ENCODE measurements at places on chromosomes 1 and 21. TPM values are rescaled to one million over a fixed set of nuclear protein-coding genes. Genes with fewer than 3 reads are reported as not detected.
A peak's percentile ranks its signal among the peaks of the same experiment; 100 is the strongest.

DNA sequence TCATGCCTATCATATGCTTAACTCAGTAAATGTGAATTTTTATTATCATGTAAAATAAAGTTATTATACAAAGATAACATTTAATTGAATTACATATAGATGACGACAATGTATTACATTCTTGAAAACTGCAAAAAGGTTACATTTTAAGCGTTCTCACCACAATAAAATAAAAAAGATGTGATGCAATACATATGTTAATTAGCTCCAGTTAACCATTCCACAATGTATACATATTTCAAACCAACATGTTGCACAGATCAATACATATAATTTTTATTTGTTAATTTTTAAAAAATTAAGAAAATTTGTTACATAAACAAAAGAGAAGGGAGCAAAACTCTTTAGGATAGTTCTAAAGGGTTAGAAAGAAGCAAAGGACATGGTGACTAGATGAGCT is 183.7 kb downstream of the VAV3 start:
- no peak for DNase-seq

The CRNN gene
- total RNA-seq, result not detected

GRCh38 chr1:110173466-110174105 is 23.3 kb downstream of the SLC6A17 start:
- no peak for DNase-seq

The SLC45A1 gene
- total RNA-seq, result 2.5 TPM

- DNase-seq, result peak; percentile 67
Measured at GRCh38 chr1:210293171-210293607, 35.5 kb upstream of the HHAT start.

The ZNF683 gene
- not detected for total RNA-seq

DNA sequence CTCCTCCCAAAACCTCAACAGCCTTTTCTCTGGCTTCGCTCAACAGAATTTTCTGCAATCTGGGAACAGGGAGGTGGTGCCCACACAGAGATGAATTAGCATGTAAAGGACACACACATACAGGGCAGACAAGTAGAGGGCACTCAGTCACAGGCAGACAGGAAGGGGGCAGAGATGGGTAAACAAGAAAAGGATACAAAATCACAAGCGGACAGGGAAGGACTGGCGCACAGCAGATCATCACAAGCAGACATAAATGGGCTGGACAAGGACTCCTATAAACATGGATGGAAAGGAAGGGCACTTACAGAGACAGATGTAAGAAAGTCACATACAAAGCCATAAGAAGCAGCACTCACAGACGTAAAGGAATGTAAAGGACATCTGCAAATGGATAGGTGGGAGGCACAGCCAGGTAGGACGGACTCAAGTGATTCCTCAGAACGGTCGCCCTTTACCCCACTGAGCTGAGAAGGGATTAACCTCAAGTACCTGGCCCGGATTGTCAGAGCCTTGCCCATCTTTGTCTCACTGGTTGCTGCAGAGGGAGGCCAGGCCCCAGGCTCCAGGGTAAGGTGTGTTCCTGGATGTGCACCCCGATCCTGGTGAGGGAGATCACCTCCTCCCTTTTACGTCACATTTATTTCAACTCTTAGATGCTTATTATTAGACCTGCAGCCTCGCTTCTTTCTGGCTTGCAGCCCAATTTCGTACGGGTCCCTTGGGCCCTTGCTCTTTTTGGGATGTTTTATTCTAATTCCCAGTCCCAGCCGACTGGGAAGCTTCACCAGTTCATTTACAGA is 836 bp upstream of the PRCC start:
- no peak for DNase-seq

- no peak for DNase-seq
Measured at GRCh38 chr1:171509191-171509590, 23.9 kb downstream of the PRRC2C start.
